ENCODE measurements at places on chromosomes 1 and 21. TPM values are rescaled to one million over a fixed set of nuclear protein-coding genes. Genes with fewer than 3 reads are reported as not detected.

GRCh38 chr1:63991685-63992084 is 211.7 kb upstream of the UBE2U start:
- DNase-seq: no peak

The PGBD2 gene
- total RNA-seq: 18.3 TPM

DNA sequence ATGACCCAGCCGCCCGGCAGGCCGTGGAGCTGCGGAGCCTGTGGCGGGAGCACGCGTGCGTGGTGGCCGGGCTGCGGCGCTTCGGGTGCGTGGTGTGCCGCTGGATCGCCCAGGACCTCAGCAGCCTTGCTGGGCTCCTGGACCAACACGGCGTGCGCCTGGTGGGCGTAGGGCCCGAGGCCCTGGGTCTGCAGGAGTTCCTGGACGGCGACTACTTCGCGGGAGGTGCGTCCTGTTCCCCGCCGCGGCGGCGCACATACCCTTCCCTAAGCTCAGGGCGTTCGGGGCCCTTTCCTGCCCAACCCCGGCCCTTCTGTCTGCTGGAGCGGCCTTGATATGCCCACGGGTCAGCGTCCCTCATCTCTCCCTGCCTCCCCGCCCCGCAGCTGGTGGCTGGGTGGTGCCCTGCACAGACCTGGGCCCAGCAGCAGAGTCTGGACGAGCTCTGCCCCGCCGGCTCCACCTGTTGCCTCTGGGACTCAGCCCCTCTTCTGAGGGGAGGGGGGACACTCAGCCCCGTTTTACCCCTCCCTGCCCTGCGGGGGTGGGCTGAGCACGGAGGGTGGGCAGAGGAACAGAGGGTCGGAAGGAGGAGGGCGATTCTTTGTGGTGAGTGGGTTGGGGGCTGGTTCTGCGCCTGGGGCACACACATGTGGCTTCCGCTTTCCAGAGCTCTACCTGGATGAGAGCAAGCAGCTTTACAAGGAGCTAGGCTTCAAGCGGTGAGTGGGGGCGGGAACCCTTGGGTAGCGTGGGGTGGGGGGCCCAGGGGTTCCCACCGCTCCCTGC is 688 bp downstream of the PRXL2B start:
- DNase-seq: no peak

DNA sequence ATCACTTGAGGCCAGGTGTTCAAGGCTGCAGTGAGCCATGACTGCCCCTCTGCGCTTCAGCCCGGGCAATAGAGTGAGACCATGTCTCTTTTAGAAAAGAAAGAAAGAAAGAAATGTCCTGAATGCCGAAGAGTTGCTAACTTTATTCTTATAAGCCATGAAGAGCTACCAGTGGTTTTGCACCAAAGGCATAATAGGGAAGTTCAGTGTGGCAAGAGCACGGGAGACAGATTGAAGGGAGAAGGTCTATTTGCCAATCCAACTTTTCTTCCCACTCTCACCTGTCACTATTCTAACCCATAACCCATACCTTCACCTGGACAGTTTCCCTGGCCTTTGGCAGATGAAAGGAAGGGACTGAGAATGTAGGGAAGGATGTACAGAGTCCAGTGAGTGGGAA is 4.4 kb upstream of the PEA15 start:
- no peak for DNase-seq

The CD48 gene
- 301 TPM for total RNA-seq

DNA sequence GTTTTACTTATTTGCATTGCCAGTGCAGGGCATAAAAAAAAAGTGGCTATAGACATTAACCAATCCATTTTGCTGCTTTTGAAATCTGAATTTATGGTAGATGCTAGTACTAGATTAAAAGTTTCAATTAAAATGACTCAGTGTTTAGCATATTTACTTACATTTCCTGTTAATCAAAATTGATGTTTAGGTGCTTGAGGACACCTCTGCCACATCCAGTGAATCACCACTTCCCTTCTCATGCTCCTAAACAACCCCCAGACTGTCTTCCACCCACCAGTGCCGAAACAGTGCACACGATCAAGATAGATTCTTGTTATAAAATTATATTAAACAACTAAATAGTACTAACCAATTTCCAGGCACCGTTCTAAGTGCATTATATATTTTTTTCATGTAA is 32.7 kb downstream of the HSD17B7 start:
- DNase-seq: no peak

DNA sequence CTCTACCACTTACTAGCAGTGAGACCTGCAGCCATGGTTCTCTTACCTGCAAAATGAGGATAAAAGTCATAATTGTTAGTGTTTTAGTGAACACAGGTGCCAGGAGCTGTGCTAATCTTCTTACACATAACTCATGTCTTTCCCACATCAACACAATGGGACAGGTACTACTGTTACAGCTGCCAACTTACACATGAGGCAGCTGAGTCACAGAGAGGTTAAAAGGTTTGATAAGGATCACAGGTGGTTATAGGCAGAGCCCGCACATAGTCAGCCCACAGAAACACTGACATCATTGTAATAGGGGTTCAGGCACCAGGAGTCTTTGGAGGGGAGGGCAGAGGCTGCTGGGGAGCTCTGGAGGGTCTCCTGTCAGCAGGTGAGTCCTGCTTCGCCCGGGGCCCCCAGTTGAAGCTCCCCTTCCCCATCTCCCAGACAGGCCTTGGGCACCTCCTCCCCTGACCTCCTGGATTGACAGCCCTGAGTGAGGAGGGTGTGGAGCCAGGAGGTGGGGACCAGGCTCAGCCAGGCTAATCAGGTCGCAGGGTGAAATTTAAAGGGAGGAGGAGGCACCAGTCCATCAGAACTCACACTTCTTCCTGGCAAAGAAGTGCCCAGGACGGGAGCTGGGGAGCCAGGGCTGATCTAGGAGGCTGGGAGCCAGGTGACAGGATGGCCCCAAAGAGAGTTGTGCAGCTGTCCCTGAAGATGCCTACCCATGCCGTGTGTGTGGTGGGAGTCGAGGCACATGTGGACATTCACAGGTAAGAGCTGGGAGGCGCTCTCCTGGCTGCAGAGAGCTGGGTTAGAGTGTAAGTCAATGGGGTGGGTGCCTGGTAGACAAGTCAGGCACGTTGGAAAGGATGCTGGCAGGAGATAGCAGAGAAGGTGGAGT is at the start of gene PADI1:
Gene PADI1, plus strand, starts transcription at position 583 of the 895 bp plus-strand sequence. Its CDS starts 90 bp downstream, at position 673.
- DNase-seq: no peak

DNA sequence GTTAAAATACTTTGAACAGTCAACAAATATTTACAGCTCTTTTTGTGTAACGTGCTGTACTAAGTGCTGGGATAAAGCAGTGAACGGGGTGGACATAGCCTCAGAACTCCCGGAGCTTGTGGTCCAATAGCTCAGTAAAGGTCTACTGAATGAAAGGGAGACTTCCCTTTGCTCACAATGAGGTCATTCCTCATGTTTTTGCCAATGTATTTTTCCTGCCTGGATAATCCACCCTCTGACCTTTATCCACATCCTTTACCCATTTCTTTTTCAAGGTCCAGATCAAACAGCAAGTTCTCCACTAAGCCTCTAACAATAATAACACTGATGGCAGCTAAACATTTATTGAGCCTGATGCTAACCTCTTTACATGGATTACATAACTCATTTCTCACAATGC is 55.9 kb downstream of the LEPR start:
- no peak for DNase-seq

GRCh38 chr1:9128520-9129265 is at the start of gene GPR157:
TSS of gene GPR157 (minus strand) at chr1:9129102. CDS start at chr1:9129027, 75 bp downstream.
- DNase-seq: peak; percentile 79

The PRR9 gene
- not detected for total RNA-seq

- no peak for DNase-seq
Measured at GRCh38 chr1:209250861-209251636, 332.5 kb upstream of the CAMK1G start.

DNA sequence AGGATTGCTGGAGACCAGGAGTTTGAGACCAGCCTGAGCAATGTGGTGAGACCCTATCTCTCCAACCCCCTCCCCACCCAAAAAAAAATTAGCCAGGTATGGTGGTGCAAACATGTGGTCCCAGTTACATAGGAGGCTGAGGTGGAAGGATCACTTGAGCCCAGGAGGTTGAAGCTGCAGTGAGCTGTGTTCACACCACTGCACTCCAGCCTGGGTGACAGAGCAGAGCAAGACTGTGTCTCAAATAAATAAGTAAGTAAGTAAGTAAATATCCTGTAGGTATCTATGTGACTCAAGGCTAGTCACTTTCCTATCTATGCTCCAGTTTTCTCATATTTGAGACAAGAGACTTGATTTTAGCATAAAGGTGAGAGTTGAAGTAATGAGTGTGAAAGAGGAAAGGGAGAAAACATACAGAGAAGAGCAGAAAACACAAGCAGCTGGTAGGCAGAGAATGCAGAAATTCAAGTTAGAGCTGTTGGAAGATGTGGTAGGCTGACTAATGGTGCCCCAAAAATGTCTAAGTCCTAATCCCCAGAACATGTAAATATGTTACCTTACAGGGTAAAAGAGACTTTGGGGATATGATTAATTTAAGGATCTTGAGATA is 7.5 kb downstream of the PPP1R12B start:
- no peak for DNase-seq

GRCh38 chr1:17307329-17307728 is 668 bp upstream of the PADI4 start:
- no peak for DNase-seq

The CD1B gene
- total RNA-seq: not detected

The EXO1 gene
- total RNA-seq: 0.44 TPM

The ARHGAP30 gene
- 222 TPM for total RNA-seq

DNA sequence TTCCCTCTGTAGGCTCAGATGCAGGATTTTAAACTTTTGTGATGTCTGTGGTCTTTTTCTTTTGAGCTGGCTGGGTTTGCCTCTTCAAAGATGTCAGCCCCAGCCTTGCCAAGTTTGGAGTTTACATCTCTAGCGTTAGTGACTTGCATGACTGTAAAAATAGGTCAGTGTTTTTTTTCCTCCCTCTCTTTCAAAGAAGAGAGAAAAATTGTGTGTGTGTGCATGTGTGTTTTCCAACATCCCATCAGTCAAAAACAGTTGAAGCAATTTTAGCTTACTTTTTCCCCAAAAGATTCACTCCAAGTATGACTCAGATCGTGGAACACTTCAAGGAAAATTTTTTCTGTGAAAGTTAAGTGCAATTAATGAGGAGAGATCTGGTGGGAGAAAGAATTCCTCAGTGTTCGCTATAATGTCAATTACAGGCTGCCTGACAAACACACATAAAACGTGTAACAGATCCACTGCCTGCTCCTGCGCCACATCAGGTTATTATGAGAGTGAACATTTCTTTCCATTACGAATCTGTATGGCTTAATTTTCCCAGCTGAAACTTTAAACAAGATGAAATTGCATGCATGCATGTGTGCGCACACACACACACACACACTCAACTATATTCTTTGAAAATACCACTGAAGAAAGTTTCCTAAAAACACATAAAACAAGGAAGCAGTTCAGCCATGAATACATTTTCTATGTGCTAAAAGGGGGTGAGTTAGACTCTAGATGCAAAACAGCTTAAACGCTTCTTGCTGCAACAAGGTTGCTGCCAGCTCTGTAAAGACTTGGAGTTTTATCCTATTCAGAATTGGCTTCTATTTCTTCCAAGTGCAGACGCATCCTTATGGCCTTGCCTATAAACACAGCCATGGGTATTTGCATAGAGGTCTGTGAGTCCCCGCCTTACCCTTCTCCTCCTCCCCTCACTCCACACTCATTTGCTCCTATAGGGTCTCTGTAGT is 55.5 kb downstream of the TLR5 start:
- DNase-seq: no peak

DNA sequence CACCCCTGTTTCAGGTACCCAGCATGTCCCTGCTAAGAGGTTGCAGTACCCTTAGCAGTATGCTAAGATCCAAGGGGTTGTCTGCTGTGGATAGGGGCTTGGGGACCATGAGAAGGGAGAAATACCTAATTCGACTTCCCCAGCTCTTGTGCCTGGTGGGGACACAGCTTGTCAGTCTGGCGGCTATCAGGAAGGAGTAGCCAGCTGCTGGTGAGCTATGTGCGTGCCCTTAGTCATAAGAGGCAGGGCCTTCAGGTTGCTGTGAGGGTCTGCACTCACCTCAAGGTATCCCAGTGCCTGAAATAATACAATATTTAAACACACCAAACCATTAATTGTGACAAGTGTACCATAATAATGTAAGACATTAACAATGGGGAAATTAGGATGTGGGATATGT is 205.1 kb upstream of the SGIP1 start:
- no peak for DNase-seq

DNA sequence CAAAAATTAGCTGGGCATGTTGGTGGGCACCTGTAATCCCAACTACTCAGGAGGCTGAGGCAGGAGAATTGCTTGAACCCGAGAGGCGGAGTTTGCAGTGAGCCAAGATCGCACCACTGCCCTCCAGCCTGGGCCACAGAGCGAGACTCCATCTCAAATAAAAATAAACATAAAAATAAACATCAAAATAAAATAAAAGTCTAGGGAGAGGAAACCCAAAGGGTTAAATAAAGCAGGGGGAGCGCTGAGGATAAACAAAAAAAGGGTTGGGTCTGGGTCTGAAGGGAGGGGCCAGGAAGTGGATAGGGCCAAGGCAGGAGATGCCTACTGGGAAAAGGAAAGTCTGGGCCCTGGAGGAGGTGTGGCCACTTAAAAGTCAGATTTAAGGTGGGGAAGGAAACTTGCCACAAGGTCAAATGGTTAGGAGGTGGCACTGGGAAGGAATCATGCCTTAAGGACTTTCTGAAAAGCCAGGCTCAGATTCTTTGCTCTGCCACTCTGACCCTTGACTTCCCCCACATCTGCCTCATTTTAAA is 150.0 kb downstream of the ADSS2 start:
- DNase-seq: no peak

DNA sequence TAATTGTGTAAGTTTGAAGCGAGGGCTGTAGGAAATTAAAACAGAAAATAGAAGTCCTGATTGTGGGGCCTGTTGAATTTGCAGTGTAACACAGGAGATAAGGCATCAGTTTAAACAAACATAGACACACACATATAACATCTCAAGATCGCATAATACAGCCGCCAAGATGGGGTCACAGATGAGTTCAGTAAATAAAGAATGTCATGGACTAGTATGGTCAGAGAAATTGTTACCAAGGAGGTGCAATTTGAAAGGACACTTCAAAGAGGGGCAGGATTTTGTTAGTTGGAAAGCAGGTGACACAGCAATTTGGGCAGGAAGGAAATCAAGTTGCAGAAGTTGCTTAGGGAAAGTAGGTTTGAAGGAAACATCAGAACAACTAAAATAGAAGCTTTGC is 450.0 kb downstream of the USP25 start:
- no peak for DNase-seq

GRCh38 chr1:83691953-83692500 is 306.9 kb downstream of the TTLL7 start:
- DNase-seq: no peak

The SPRR4 gene
- not detected for total RNA-seq

DNA sequence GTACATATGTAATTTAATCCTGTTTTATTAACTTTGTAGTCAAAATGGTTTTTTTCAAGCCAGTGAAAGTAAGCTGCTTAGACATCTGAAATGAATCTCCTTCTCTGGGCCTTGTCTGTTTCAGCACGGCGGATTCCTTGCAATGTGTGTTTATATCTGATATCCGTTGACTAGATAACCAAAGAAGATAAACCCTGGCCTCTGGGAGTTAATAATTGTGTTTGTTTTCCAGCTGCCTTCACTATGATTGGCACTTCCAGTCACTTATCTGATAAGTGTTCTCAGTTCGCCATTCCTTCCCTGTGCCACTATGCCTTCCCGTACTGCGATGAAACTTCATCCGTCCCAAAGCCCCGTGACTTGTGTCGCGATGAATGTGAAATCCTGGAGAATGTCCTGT is 63.5 kb upstream of the UBE2U start:
- DNase-seq: no peak

The TAF1A gene
- total RNA-seq: 17.8 TPM

Measured in CD4-positive, alpha-beta memory T cell (primary cell).